Astrocyte (in vitro differentiated cells and primary cell): ENCODE measurements at places on chromosomes 7 and 10.

DNA sequence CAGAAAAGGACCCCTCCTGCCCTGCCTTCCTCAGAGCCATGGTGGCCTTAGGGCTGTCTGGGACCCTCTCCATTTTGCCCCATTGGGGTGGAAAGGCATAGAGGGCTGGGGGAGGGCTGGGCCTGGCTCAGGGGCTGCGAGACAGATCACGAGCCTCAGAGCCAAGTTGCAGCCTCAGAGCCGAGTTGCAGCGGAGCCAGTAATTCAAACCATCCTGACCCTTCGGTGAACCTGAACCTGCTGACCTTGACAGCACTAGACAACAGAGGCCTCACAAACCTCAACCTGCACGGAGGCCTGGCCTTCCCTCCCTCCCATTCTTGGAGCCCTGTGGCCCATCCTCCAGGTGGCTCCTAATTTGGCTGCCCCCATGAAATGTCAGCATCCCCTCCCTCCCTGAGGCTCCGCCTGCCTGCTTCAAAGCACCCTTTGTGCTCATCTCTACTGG, 45.4 kb downstream of the PAX2 start:
- DNase-seq = no peak

DNA sequence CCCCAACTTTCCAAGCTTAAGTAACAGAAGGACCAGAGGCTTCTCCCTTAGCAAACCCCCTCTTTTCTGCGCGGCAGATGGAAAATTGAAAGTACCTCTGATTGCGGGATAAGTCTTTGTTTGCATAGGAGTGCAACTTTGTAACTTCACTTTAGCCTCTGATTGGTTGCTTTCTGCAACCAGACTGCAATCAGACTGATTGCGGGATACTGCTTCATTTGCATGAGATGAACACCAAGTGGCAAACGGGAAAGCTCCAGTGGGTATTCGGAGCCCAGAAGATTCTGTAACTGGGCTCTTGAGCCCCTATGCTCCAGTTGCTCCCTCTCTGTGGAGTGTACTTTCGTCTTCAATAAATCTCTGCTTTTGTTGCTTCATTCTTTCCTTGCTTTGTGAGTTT, 260.6 kb downstream of the BAMBI start:
- no peak for DNase-seq

DNA sequence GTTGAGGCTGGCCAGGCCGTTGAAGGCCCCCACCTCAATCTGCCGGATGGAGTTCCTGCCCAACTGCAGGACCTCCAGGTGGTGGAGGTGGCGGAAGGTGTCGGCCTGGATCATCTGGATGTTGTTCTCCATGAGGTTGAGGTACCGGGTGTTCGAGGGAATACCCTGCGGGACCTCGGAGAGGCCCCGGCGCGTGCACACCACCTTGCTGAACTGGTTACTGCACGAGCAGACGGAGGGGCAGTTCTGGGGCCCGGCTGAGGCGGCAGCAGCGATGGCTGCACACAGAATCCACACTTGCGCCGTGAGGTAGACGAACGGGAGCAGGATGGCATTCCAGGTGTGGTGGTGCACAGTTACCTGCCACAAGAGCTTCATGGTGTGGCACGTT, 979 bp downstream of the LRRC4 start:
- no peak for DNase-seq

DNA sequence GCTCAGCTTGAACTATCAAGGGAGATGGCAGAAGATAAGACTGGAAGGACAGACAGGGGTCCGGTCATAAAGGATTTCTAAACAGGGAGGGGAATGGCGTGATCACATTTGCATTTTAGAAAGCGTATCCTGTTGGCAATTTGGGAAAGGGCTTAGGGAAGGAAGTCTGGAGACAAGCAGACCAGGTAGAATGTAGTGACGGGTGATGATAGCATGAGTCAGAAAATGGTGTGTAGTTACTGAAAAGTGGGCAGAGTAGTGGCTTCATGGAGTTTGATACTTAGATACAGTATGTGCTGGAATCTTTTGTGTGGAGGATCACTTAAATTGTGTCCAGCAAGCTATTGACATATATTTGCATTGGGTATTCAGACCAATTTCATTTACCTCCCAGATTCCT, 61.2 kb downstream of the LRGUK start:
- DNase-seq = no peak

GRCh38 chr10:129949891-129950291, 14.2 kb downstream of the EBF3 start:
- no peak for DNase-seq

GRCh38 chr7:128006550-128007302, 24.5 kb downstream of the LRRC4 start:
- DNase-seq = no peak

DNA sequence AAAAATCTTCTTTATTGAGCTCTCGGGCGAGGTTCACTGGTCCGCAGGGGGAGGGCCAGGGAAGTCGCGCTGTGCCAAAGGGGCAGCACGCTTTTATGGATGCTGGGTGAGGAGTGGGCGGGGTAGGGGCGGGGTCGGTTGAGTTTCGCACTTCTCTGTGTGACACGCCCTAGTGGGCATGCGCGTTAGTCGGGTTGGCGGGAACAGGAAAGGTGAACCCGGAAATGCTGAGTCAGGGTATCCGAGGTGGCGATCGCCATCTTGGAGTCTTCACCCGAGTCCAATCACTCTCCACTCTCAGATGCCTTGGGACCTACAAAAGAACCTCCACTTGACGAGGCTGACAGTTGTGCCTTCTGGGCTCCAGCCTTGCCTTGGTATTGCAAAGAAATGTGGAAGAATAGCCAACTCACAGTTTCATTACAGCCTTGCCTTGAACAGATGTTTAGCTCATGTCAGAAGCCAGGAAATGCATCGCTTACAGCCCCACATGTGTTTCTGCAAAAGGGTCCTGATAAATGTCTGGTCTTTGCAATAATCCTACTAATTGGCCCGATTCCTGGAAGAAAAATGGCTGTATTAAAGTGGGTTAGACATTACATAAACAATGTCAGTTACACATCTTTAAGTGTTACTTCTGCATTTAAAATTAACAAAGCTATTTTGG, 64.1 kb downstream of the AHR start:
- no peak for DNase-seq
